ENCODE measurements at places on chromosomes 6 and 20. TPM values are rescaled to one million over a fixed set of nuclear protein-coding genes. Genes with fewer than 3 reads are reported as not detected.
A peak's percentile ranks its signal among the peaks of the same experiment; 100 is the strongest.

GRCh38 chr6:21159465-21159864 is 434.1 kb upstream of the SOX4 start:
- H3K4me3 ChIP-seq: no peak overlapping the region
- no peaks in the 10 kb centered on the region for H3K27me3 ChIP-seq
- no peak overlapping the region for H3K27ac ChIP-seq
- no peaks in the 10 kb centered on the region for H3K4me1 ChIP-seq
- DNase-seq: no peak
- no peaks in the 10 kb centered on the region for H3K36me3 ChIP-seq

DNA sequence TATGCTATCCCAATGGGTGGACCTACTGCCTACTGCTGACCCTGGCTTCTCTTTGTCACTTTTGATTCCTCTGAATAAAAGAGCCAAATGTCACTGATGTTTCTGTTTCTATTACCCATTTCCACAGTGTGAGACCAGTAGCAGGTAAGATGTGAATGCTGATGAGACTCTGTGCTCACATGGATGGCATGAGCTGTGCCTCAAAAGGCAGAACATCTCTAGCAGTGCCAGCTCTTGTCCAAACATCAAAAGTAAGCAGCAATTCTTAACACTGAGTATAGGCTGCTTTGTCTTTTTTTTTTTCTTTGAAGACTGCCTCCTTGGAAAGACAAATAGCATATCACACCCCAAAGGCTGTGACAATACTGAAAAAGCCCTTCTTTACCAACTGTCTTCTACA is 459.2 kb upstream of the RUNX2 start:
- no peak for DNase-seq
- H3K36me3 ChIP-seq: no peaks in the 10 kb centered on the region
- no peaks in the 10 kb centered on the region for H3K27me3 ChIP-seq
- H3K27ac ChIP-seq: peak overlapping the region; percentile 34
- H3K4me3 ChIP-seq: no peak overlapping the region

DNA sequence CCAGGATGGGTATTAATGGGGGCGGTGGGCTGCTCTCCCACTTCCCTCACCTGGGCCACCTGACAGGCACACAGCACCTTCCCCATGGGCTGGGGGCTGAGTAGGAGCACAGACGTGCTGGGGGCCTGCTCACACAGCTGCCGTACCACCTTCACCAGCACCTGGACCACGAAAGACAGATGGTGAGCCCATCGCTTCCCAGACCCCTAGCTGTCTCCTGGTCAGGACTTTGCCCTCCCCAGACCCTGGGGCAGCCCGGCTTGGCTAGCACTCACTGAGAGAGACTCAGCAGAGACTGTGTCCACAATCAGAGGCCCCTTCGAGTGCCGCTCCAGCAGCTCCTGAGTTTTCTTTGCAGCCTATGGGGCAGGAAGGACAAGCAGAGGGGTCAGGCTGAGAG is 12.0 kb downstream of the AARS2 start:
- H3K27me3 ChIP-seq: peaks cover 19% of the 10 kb centered on the region
- H3K4me3 ChIP-seq: no peak overlapping the region
- peaks cover 17% of the 10 kb centered on the region for H3K4me1 ChIP-seq
- no peak for DNase-seq
- peaks cover 63% of the 10 kb centered on the region for H3K36me3 ChIP-seq

DNA sequence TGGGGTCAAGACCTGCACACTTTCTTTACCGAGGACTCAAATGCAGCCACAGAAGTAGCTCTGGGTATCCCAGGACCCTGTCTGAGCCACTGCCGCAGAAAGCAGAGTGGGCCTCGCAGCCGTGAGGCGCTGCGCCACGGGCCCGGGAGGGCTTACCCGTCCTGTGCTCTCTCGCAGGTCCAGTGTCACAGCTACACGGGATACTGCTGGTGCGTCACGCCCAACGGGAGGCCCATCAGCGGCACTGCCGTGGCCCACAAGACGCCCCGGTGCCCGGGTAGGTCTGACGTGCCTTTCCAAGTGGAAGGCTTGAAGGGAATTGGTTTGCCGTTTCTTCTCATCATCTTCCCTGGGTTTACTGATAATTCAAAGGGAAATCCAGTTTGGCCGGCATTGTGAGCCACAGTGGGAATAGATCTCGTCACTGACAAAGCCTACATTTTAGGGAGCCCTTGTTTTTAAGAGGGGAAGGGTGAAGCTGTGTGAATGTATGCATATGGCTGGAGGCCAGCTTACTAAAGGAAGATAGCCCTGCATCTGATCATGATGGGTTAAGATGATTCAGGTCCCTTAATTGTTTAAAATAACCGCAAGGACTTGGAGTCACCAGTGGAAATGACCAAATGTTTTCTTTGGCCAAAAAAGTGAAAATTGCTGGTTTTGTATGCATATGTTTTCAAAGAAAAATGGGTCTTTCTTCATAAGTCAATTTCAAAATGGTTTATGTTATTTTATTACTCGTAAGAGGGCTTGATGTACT is 86.6 kb downstream of the SMOC2 start:
- H3K36me3 ChIP-seq: no peaks in the 10 kb centered on the region
- H3K4me3 ChIP-seq: no peak overlapping the region
- no peak overlapping the region for H3K27ac ChIP-seq
- H3K27me3 ChIP-seq: no peaks in the 10 kb centered on the region

- peak overlapping the region; percentile 94 for H3K27ac ChIP-seq
- peaks cover 39% of the 10 kb centered on the region for H3K4me1 ChIP-seq
- H3K36me3 ChIP-seq: peaks cover 43% of the 10 kb centered on the region
- DNase-seq: no peak
- peak overlapping the region; percentile 98 for H3K4me3 ChIP-seq
These were observed 918 bp downstream of the EIF6 start for GRCh38 chr20:35283441-35284266.

DNA sequence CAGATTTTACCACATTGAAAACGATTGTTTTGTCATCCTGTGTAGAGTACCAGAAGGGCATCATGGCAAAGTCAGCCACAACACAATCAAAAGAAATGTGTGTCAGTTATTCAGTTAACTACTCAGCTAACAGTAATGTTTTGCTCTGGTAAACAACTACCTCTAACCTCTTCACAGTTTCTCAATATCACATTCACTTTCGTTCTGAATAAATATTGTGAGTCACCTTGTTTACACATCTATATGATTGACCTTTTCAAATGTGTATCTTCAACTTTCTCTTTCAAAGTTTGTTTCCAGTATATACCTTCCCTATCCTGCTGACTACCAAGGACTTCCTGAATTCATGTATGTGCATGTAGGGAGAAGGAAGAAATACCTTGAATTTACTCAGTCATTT is 216.6 kb upstream of the UFL1 start:
- no peaks in the 10 kb centered on the region for H3K27me3 ChIP-seq
- no peak overlapping the region for H3K4me3 ChIP-seq
- DNase-seq: no peak

DNA sequence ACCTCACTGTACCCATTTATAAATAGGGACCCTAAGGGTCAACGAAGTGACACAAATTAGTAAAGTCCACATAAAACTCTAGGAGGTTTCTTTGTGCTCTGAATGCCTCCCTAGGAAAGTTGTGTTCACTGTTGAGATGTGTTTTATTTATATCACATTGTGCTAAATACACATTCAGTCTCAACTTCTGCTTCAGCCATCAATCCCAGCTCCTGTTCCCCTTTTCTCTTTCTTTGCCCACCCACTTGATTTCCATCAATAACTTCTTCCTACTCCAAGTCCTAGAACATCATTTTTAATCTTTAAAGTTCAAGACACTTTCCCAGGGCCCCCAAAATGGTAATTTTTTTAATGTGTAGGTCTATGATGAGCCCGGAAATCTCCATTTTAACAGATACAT is 208.3 kb upstream of the RAB32 start:
- H3K4me3 ChIP-seq: no peak overlapping the region
- no peaks in the 10 kb centered on the region for H3K4me1 ChIP-seq
- H3K27me3 ChIP-seq: no peaks in the 10 kb centered on the region
- H3K36me3 ChIP-seq: no peaks in the 10 kb centered on the region
- DNase-seq: no peak
- H3K27ac ChIP-seq: no peak overlapping the region

- H3K27ac ChIP-seq: no peak overlapping the region
- DNase-seq: no peak
- no peak overlapping the region for H3K4me3 ChIP-seq
- no peaks in the 10 kb centered on the region for H3K36me3 ChIP-seq
- no peaks in the 10 kb centered on the region for H3K4me1 ChIP-seq
These were observed 30.2 kb upstream of the SERINC3 start for GRCh38 chr20:44552050-44552449.

DNA sequence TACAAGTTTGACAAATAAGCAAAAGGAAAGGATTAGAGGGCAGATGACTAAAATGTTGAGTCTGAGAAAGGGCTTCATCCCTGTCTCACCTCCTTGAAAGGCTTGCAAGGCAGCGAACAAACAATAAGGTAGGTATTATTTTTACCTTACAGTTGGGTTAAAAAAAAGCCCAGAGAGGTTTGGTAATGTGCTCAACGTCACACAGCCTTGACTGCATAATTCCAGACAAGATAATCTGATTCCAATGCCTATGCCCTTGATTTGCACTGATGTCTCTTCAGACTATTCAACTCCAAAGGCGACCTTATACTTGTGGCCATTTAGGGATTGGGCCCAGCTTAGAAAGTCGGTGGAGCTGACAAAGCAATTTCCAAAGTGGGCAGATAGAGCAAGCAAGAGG is 1.7 kb downstream of the ARG1 start:
- DNase-seq: no peak
- H3K36me3 ChIP-seq: peaks cover 15% of the 10 kb centered on the region
- no peaks in the 10 kb centered on the region for H3K4me1 ChIP-seq
- H3K27ac ChIP-seq: no peak overlapping the region

- peaks cover 4% of the 10 kb centered on the region for H3K4me1 ChIP-seq
- H3K27ac ChIP-seq: no peak overlapping the region
- H3K4me3 ChIP-seq: no peak overlapping the region
These were observed 10.9 kb upstream of the ATRN start for GRCh38 chr20:3459881-3460307.

DNA sequence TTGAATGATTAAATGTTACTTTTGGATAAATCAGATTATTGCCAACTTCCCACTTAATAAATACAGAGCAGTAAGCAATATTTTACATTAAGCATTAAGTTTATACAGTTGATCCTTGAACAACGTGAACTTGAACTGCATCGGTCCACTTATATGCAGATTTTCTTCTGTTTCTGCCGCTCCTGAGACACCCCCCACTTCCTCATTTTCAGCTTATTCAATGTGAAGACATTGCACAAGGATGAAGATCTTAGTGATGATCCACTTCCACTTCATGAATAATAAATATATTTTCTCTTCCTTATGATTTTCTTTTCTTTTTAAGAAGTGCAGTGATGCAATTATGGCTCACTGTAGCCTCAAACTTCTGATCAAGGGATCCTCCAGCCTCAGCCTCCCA is 167.2 kb downstream of the LINC00237 start:
- H3K4me1 ChIP-seq: no peaks in the 10 kb centered on the region
- no peaks in the 10 kb centered on the region for H3K36me3 ChIP-seq
- H3K4me3 ChIP-seq: no peak overlapping the region
- no peak overlapping the region for H3K27ac ChIP-seq

DNA sequence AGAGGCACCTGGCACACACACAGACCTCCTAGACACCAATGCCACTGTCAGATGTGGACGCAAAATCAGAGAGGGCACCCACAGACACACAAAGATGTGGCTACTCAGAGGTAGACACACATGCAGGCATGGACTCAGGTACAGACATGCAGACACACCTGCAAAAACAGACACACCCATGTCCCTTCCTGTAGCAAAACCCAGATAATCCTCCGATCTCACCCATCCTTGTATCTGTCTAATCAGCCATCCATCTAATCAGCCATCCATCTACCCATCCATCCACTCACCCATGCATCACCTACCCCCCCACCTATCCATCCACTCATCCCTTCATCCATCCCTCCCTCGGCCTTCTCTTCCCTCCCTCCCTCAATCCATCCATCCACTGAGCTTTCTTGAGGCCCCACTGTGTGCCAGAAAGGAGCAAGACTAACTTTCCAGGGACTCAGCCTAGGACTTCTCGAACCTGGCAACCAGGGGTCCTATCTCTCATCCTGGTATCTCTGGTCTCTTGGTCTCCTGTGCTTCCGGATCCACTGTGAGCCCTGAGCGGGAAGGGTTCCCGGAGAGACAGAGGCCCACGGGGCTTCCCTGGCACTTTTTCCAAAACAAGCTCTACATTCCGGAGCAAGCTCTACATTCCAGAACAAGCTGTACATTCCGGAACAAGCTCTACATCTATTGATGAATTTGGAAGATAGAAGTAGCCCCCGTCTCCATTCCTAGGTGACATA is 1.1 kb upstream of the TGM2 start:
- peaks cover 9% of the 10 kb centered on the region for H3K36me3 ChIP-seq
- H3K4me1 ChIP-seq: peaks cover 31% of the 10 kb centered on the region
- DNase-seq: peak; percentile 23

GRCh38 chr20:62570897-62571668 is 71.2 kb upstream of the SLCO4A1 start:
- H3K36me3 ChIP-seq: no peaks in the 10 kb centered on the region
- H3K27ac ChIP-seq: no peak overlapping the region
- no peaks in the 10 kb centered on the region for H3K4me1 ChIP-seq
- H3K27me3 ChIP-seq: peaks cover 25% of the 10 kb centered on the region

GRCh38 chr6:39084506-39084905 is 30.5 kb downstream of the SAYSD1 start:
- DNase-seq: peak; percentile 25
- no peaks in the 10 kb centered on the region for H3K4me1 ChIP-seq
- no peak overlapping the region for H3K4me3 ChIP-seq

- H3K27ac ChIP-seq: peak overlapping the region; percentile 75
- H3K27me3 ChIP-seq: no peaks in the 10 kb centered on the region
- peaks cover 26% of the 10 kb centered on the region for H3K4me1 ChIP-seq
These were observed 18.5 kb downstream of the ATP9A start for GRCh38 chr20:51749674-51750036.

GRCh38 chr20:14488756-14489479 is 151.5 kb upstream of the FLRT3 start:
- no peak for DNase-seq
- H3K4me3 ChIP-seq: no peak overlapping the region
- no peaks in the 10 kb centered on the region for H3K4me1 ChIP-seq
- H3K27me3 ChIP-seq: no peaks in the 10 kb centered on the region
- H3K27ac ChIP-seq: no peak overlapping the region

GRCh38 chr6:75282706-75283105 is 1.9 kb downstream of the TMEM30A start:
- DNase-seq: no peak
- peak overlapping the region; percentile 96 for H3K4me3 ChIP-seq
- peaks cover 7% of the 10 kb centered on the region for H3K4me1 ChIP-seq
- H3K36me3 ChIP-seq: no peaks in the 10 kb centered on the region
- no peak overlapping the region for H3K27ac ChIP-seq

GRCh38 chr6:170198298-170198697 is 92.6 kb downstream of the DLL1 start:
- H3K4me3 ChIP-seq: no peak overlapping the region
- no peaks in the 10 kb centered on the region for H3K27me3 ChIP-seq
- H3K27ac ChIP-seq: no peak overlapping the region
- H3K4me1 ChIP-seq: no peaks in the 10 kb centered on the region
- no peaks in the 10 kb centered on the region for H3K36me3 ChIP-seq

GRCh38 chr20:62112368-62112767 is 9.9 kb upstream of the LSM14B start:
- no peaks in the 10 kb centered on the region for H3K27me3 ChIP-seq
- no peak overlapping the region for H3K4me3 ChIP-seq
- no peak overlapping the region for H3K27ac ChIP-seq
- H3K4me1 ChIP-seq: no peaks in the 10 kb centered on the region
- no peak for DNase-seq
- no peaks in the 10 kb centered on the region for H3K36me3 ChIP-seq

- no peak overlapping the region for H3K4me3 ChIP-seq
- H3K4me1 ChIP-seq: no peaks in the 10 kb centered on the region
- no peak overlapping the region for H3K27ac ChIP-seq
- no peak for DNase-seq
- no peaks in the 10 kb centered on the region for H3K36me3 ChIP-seq
These were observed 872.1 kb downstream of the PHF3 start for GRCh38 chr6:64507661-64508060.

The MCM8 gene
- polyA plus RNA-seq: 13.1 TPM

The TCF19 gene
- 9.1 TPM for polyA plus RNA-seq

The ASIP gene
- 0.27 TPM for polyA plus RNA-seq

The CST4 gene
- not detected for polyA plus RNA-seq

The HCK gene
- polyA plus RNA-seq: 10.8 TPM
